GM23248 (cell line): ENCODE measurements at places on chromosomes 3 and 15. TPM values are rescaled to one million over a fixed set of nuclear protein-coding genes. Genes with fewer than 3 reads are reported as not detected.
A peak's percentile ranks its signal among the peaks of the same experiment; 100 is the strongest.

FANCD2 gene
- total RNA-seq, result 6.1 and 7.0 TPM in 2 replicates

FOXB1 gene
- total RNA-seq, result not detected in 2 replicates

GRCh38 chr3:86416334-86416733, 574.6 kb downstream of the VGLL3 start:
- DNase-seq, result no peak
- no peak overlapping the region for H3K27ac ChIP-seq
- no peaks in the 10 kb centered on the region for H3K36me3 ChIP-seq
- no peak overlapping the region for H3K4me3 ChIP-seq

DNA sequence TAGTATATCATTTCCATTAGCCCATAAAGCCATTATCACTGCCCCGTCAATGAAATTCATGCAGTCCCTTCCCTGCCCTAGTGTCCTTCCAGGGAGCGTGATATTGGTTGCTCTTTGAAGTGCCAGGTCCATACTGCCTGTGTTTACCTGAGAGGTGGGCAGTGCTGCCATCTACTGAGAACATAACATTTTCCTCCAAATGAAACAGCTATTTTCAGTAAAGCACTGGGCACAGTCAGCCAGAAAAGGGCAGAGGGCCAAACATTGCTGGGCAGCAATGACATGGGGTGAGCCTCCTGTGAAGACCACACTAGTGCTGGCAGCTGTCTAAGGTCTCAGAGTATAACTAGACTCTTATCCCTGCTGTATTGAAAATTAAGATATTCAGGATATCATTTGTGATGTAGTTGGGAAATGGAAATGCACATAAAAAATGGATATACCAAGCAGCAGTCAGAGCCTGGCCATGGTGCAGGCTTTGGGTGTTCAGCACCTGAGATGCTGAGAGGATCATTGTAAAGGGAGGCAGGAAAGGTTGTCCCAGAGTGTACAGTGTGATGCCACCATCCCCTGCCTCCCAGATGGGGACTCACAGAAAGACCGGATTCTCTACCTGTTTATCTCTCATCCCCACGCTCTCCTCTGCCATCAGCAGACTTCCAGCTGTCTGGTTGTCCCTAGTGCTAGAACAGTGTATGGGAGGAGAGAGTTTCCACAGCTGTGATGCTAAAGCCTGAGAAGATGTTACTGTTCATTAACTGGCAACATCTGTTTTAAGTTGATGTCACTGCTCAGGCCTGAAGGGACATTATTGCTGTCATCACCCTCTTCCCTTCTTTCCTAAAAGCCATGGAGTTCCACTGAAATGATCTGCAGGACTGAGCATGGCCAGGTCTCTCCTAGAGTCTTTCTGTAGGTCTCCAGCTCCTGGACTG, 108.8 kb downstream of the ARNT2 start:
- peaks cover 41% of the 10 kb centered on the region for H3K4me1 ChIP-seq
- H3K36me3 ChIP-seq, result peaks cover 16% of the 10 kb centered on the region
- H3K27me3 ChIP-seq, result no peaks in the 10 kb centered on the region
- peak; percentile 46 for DNase-seq
- peak overlapping the region; percentile 85 for H3K27ac ChIP-seq
- H3K4me3 ChIP-seq, result no peak overlapping the region

DNA sequence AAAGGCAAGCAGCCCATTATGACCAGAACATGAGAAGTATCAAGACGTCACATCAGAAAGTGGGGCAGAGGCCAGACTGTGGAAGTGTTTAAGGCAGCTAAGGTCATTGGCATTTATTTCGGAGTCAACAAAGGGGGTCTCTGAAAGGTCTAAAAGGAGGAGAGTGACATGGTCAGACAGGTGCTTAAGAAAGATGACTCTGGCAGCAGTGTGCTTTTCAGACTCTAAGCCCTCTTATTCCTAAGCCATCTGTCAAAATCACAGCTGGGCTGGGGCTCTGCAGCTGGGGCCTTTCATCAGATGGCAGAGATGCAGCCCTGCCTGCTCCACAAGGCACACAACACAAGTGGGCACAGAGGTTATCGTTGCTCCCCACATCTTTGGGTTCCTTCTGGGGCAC, 14.0 kb downstream of the FBXL22 start:
- peaks cover 12% of the 10 kb centered on the region for H3K4me1 ChIP-seq
- peaks cover 10% of the 10 kb centered on the region; the same call in 1 of the 2 replicates for H3K36me3 ChIP-seq
- H3K27me3 ChIP-seq, result no peaks in the 10 kb centered on the region
